ENCODE measurements at places on chromosomes 2 and 18.
A peak's percentile ranks its signal among the peaks of the same experiment; 100 is the strongest.

GRCh38 chr2:35591886-35592285 lies 763.7 kb upstream of the CRIM1 start:
- no peak for DNase-seq

GRCh38 chr2:129922571-129923264 lies 56.7 kb upstream of the RAB6C start:
- DNase-seq: no peak

DNA sequence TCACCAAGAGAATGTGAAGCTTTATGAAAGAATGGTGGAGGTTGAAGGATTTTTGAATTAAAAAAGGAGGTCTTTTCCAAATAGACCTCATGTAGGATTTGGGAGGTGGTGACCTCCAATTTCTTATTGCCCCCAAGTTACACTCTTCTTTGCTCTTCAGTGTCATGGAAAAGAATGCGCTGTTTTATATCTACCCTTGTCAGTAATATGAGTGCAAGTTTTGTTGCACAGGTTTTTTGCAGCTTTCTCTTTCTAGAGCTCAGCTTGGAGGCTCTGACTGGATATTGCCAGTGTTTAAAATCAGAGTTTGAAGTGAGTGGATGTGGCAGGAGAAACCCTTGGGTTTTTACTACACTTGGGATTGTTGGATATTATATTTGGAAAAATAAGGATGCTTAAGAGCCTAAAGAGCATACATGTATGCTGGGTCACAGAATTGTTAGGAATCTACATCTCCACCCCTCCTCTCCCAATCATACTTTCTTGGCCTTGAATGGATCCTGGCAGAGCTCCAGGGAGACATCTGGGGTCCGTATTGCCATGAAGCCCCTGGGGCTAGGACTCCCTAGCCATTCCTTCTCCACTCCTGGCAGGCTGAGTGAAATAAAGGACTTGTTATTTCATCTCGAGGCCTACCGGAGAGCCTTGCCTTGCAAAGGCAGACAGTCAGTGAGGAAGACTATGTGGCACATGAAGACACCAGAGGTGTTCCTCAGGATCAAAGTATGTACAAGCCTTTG lies 43.8 kb downstream of the APOB start:
- no peak for DNase-seq

GRCh38 chr2:6423157-6423556 lies 442.6 kb downstream of the CMPK2 start:
- DNase-seq: peak; percentile 71

GRCh38 chr2:72144274-72144631 lies 3.4 kb downstream of the CYP26B1 start:
- no peak for DNase-seq

DNA sequence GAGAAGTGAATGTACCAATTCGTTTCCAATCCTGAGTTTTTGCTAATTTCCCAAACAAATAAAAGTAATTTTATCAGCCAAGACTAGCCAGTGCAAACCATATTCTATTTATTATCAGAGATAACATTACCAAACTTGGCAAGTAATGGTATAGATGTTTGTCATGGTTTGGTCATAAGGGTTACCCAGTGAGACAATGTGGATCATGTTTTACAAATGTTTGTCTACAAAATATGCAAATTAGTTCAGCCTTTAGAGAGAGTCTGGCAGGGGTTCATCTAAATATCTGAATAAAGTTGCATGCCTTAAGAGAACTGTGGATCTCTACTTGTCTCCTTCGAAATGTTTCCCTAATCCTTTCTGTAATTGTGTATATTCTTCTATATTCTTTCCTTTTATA lies 152.2 kb downstream of the KCNH7 start:
- DNase-seq: no peak

- no peak for DNase-seq
Measured at GRCh38 chr2:9401059-9401547, 22.2 kb downstream of the ITGB1BP1 start.

DNA sequence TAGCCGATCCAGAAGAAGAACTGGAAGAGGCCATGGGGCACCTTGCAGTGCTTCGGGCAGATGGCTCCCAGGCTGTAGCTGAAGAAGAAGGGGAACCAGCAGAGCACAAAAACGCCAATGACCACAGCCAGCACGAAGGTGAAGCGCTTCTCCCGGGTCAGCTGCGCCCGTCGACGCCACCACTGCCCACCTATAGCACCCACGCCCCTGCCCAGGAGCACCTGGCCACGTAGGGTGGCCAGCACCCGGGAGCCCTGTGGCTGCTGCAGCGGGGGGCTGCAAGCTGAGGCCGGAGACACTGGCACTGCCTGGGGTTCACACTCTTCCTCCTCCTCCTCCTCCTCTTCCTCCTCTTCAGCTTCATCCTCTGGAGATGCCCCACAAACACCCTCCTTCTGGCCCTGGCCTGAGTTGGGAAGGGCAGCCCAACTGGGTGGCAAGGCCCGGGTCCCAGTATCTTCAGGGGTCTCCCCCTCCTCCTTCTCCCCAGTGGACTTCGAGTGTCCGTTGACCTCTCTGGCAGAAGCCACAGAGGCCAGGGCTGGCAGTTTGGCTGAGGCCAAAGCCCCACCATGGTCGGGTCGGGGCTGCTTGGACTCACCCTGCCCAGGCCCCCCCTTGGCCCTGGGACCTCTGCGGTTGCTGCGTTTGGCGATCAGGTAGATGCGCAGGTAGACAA lies 1.3 kb downstream of the ADRA2B start:
- no peak for DNase-seq

- DNase-seq: peak; percentile 17
Measured at GRCh38 chr18:44464398-44465180, 216.1 kb upstream of the SETBP1 start.

GRCh38 chr2:122329278-122329677 lies 573.8 kb downstream of the TSN start:
- DNase-seq: peak; percentile 3

DNA sequence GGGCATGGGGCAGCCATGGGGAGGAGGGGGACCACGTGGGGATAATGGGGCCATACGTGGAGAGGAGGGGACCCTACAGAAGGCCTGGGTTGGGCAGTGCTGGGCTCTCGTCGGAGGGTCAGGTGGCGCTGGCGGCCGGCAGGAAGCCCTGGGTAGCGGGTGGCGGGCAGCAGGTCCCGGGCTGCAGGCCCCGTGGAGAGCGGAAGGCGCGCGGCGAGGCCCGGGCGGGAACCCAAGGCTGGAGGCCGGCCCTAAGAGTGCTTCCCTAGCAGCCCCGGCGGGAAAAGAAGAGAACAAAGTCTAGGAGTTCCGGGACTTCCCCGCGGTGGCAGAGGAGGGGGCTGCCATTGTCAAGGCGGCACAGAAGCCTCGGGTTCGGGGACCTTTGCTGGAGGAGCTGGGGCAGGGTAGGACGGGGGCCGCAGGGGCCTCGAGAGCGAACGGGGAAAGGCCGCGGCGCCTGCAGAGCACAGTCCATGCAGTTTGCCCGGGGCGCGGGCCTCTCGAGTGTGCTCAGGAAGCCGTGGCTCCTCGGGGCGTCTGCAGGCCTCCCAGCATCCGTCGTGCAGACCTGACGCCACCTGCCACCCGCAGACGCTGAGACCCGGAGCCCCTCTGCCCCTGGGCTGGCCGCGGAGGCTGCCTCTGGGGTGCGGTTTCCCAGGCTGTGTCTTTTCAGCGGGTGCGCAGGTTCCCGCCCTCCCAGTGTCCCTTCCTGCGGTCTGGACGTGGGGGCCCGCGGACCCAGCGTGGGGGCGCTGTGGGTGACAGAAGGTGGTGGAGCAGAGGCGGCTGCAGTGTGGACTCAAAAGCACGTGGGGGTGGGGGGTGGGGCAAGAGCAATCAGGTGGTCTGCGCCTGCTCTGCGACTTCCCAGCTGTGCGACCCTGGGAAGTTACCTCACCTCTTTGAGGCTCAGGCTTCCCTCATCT lies 19.4 kb upstream of the NCL start:
- DNase-seq: peak; percentile 12

GRCh38 chr18:74278058-74278457 lies 13.7 kb downstream of the CYB5A start:
- DNase-seq: no peak

GRCh38 chr2:49154140-49154539 lies at the start of gene FSHR:
TSS of gene FSHR (minus strand) at chr2:49154515. CDS start at chr2:49154417, 98 bp downstream.
- no peak for DNase-seq

GRCh38 chr2:161384864-161385263 lies 31.2 kb upstream of the TBR1 start:
- no peak for DNase-seq

- DNase-seq: no peak
Measured at GRCh38 chr2:197847651-197848401, 43.4 kb downstream of the PLCL1 start.

DNA sequence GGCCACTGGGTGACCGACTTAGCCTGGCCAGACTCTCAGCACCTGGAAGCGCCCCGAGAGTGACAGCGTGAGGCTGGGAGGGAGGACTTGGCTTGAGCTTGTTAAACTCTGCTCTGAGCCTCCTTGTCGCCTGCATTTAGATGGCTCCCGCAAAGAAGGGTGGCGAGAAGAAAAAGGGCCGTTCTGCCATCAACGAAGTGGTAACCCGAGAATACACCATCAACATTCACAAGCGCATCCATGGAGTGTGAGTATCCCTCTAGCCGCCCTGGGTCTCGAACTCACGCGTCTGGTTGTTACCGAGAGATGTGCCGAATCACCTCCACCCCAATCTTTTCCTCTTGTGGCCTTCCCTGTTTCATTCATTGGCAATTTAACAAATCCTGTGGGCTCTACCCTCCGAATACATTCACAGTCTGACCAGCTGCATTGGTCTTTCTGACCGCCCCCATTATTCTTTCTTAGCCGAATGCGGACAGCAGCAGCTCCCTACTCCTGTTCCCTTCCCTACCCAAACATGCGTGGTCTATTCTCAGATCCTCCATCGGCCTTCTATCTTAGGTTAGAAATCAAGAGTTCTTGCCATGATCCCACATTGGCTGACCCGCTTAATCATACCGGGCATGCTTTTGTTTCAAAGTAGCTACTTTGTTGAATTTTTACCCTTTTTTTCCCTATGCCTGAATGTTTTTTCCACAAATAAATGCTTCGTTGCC lies 631 bp downstream of the RPL31 start:
- no peak for DNase-seq

DNA sequence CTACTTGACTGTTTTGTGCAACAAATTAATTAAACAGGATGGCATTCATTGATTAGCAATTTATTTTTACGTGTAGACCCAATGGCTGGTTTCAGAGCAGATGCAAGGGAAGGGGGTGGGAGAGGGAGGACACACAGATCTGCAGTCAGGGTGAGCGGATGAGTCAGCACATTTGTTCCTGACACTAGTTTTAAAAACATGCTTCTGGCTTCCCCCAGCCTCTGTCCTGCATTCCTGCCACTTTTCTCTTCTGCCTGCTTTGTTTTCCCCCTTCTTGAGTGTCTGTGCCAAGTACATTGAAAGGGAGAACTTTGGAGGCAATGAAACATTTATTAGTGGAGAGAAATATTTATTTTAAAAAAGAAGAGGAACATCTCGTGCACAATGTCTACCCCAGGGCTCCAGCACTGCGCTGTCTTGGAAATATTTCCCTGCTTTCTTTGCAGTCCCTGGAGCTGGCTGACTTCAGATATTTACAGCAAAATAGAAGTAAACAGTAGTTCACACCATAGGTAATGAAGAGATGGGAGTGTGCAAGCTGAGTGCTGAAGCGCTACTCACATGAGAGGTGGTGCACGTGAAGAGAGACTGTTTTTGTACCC lies 52.2 kb downstream of the NRP2 start:
- peak; percentile 92 for DNase-seq

- no peak for DNase-seq
Measured at GRCh38 chr2:27854229-27854862, 35.8 kb downstream of the RBKS start.

Measured in fibroblast of skin of right quadriceps (primary cell).